Neural crest cell (in vitro differentiated cells): ENCODE measurements at places on chromosomes 1 and 21. TPM values are rescaled to one million over a fixed set of nuclear protein-coding genes. Genes with fewer than 3 reads are reported as not detected.
A peak's percentile ranks its signal among the peaks of the same experiment; 100 is the strongest.

The TTC4 gene
- 27.9 and 28.5 TPM in 2 replicates for total RNA-seq

The STIL gene
- 27.0 and 27.8 TPM in 2 replicates for total RNA-seq

DNA sequence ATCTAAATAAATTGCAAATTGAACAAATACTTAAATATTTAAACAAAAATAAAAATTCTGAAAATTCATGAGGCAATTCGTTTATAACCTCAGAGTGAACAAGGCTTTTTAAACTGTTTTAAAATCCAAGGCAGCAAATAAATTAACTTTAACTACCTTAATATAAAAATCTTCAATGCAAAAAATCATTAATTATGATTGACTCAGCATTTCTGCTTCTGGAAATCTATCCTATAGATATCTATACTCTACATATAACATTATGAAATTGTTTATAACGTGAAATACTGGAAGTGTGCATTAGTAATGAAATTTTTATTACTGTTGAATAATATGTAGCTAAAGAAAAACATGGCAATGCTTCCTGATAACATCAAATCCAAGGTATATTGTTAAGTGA is 92.4 kb downstream of the ADAMTS1 start:
- DNase-seq, result no peak

GRCh38 chr1:87052961-87053360 is 138.5 kb downstream of the HS2ST1 start:
- no peak for DNase-seq

DNA sequence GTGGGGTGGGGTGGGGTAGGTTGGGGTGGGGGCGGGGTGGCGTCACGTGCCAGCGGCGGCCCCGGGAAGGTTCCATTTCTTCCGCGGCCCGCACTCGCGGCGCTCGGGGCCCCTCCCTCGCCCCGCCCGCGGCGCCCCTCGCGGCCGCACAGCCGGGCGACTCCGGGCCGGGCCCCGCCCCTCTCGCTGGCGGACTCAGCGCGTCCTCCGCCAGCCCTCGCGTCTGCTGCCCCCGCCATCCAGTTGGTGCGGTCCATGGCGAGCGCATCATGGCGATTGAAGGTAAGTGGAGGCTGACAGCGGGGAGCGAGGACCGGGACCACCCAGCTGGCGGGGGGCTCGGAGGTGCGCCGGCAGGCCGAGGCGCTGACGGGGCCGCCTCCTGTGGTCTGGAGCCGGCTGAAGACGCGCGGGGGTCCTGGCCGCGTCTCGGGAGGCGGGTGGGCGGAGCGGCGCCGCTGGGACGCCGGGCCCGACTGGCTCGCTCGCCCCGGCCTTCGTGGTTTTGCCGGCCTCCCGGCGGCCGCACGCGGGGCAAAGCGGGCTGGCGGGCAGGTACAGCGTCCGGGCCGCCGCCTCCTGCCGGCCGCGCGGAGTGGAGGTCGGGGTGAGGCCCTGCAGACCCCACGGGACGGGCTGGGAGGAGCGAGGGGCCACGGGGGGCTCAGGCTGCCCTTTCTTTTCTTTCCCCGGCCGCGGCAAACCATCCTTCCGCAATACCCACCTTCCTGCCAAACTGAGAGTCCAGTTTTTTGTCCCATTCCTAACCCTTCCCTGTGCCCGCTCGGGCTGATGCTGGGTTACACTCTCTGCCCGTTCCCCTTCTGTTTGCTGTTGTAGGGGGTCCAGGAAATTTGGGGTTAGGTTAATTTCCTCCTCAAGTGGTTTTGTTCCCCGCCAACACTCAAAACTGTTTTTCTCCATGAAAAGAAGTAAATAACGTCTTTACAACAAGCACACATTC is at the start of gene SYT14:
Gene SYT14, plus strand, starts transcription at position 222 of the 964 bp plus-strand sequence. Its CDS starts 48 bp downstream, at position 270.
- peak; percentile 59 for DNase-seq
